Eye (tissue), 1 donor: ENCODE measurements at places on chromosomes 7 and 10.
A peak's percentile ranks its signal among the peaks of the same experiment; 100 is the strongest.

GRCh38 chr10:58334817-58335305, at the start of gene UBE2D1:
Gene UBE2D1 (plus strand): TSS chr10:58335006. CDS start chr10:58335202, 196 bp downstream.
- DNase-seq, result peak; percentile 93

DNA sequence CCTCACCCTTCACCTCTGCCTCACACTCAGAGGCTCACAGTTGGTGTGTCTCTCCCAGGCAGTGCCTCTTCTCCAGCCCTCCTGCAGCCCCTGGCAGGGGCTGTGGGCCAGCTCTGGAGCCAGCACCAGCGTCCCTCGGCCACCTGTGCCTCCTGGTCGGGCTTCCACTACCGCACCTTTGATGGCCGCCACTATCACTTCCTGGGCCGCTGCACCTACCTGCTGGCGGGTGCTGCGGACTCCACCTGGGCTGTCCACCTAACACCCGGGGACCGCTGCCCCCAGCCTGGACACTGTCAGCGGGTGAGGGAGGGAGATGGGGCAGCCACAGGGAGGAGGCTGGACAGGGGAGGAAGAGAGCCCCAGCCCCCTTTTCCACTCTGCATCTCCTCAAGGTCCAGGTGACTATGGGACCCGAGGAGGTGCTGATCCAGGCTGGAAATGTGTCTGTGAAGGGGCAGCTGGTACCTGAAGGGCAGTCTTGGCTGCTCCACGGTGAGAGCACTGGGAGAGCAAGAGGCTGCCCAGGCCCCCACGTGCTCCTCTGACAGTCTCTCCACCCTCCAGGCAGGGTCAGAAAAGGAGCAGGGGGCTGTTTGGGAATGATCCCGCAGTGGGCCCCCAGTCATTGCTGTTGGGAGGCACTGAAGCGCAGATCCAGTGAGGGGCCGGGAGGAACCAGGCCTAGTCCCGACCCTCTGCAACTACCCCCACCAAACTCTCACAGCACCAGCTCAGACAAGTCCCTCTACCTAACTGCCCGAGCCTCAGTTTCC, 4.4 kb upstream of the ZNF467 start:
- no peak for DNase-seq

DNA sequence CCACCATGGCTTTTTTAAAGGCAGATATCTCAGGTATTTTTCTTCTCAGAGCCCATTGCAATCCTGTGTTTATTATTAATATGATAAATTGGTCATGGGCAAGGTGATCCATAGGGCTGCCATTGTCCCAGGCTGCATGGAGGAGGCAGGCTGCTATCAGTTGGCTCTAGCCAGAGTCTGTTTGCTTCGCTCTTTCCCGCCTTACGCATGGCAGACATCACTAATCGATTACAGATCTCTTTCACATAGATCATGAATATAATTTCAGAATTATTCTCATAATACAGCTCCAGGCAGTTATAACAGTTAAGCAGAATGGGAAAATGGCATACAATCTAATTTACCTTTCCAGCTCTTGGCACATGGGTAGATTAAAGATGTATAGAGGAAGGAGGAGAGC, 30.4 kb upstream of the HABP2 start:
- no peak for DNase-seq

DNA sequence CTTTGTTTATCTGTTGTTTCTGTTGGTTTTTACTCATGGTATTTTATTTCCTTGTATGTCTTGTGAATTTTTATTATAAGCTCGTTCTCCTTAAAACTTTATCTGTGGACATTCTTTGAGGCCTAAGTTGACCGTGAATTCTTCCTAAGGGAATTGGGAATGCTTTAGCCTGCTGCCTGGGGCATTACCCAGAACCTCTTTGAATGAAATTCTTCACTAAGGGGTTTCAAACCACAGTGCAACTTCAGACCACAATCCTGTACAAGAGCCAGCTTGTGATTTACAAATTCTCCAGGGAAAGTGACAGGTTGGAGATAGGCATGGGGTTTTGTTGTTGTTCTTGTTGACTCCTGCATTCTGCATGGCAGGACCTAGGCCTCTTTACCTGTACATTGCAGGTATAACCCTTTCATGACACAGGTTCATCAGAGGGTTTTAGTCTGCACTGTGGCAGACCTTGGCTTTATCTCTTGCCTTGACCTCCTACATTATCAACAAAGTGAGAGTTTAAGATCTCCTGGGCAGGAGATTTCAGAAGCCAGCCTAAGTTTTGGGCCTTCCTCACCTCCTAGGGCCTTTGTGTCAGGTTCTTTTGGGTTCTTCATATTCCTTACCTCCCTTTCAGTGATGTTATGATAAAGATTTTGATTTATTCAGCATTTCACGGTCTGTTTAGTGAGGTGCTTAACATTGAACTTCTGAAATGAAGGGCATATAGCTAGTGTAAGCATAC, 70.2 kb downstream of the ABCC2 start:
- no peak for DNase-seq

DNA sequence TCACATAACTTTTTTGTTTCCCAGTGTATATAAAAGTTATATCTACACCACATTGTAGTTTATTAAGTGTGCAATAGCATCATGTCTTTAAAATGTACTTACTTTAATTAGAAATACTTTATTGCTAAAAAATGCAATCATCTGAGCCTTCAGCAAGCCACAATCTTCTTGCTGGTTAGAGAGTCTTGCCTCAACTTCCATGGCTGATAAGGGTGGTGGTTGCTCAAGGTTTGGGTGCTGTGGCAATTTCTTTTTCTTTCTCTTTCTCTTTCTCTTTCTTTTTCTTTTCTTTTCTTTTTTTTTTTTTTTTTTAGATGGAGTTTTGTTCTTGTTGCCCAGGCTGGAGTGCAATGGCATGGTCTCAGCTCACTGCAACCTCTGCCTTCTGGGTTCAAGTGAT, 360.0 kb downstream of the MAGI2 start:
- DNase-seq, result no peak

- DNase-seq, result no peak
Observed at GRCh38 chr7:44291066-44291732, 34.2 kb downstream of the CAMK2B start.

GRCh38 chr7:39304668-39305405, 261.4 kb upstream of the YAE1 start:
- no peak for DNase-seq

- no peak for DNase-seq
Observed at GRCh38 chr10:9294865-9295264, 1240.4 kb downstream of the GATA3 start.

DNA sequence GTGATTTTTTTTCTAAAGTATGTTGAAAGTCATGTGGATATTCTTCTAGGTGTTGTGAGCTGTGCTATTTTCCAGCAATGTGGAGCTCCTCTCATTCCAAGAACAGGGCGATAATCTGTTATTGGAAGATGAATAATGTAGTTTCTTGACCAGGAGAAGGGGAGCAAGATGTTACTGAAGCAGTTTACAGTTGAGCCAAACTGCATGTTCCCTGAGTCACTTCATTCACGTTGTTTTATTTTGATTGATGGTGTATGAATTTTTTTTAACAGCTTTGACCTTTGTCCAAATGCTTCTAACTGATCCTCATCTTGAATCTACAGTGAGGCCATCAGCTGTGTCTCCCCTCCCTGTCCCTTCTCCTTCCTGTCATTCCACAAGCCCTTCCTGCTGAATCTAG, 277.1 kb upstream of the KLF6 start:
- no peak for DNase-seq

DNA sequence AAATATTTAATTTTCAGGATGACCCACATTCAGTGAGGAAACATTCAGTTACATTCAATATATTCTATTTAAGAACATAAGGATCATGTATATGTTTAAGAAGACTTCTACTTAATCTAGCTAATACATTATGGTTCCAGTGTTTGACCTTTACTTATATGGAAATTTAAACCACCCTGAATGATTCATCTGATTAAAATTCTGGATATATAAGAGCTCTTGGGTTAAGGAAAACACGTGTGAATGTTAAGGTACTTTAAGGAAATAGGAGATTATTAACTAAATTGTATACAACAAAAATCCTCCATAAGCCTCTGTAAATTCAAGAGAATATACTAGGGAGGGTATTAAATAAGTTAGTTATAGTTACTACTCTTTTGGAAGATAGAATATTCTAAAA, 40.9 kb downstream of the HDAC9 start:
- no peak for DNase-seq

- no peak for DNase-seq
Observed at GRCh38 chr7:24455813-24456525, 117.3 kb upstream of the PALS2 start.

DNA sequence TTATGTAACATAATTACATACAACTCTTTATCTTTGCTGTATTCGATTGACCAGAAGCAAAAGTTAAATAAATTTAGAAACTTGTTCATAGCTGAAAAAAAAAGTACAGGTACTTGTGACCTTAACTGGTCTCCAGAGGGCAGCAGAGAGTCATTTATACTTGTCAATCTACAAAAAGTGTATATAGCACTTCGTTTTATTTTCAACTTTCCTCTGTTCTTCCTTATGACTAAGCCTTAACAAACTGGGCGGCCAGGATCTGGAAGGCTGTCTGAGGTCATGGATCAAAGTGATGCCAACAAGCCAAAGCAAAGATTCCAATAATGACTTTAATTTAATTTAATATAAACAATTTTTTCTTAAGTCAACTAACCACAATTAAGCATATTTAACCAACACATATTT, 29.8 kb downstream of the C10orf67 start:
- DNase-seq, result peak; percentile 91

GRCh38 chr7:116560021-116560970, 35.5 kb downstream of the CAV1 start:
- DNase-seq, result peak; percentile 58

- DNase-seq, result no peak
Observed at GRCh38 chr10:26681076-26681475, 16.4 kb upstream of the PDSS1 start.
